ENCODE measurements at places on chromosomes 12 and 14. TPM values are rescaled to one million over a fixed set of nuclear protein-coding genes. Genes with fewer than 3 reads are reported as not detected.

DNA sequence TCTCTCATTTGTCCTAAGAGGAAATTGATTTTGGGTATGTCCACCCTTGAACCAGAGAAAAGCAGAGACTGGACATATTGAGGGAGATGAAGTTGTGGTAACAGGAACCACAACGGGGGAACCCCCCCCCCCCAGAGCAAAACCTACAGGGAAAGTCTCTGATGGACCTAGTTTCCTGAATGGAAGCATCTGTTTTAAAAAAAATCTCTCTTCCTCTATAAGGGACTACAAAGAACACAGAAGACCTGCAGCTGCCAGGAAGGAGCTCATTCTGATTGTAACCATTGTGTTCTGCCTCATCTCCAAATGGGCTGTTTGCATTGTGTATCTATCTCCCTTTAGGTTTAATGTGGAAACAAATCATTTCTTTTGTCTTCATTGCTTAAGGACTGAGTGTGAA is 13.4 kb downstream of the C1S start:
- peaks cover 23% of the 10 kb centered on the region for H3K27me3 ChIP-seq
- H3K27ac ChIP-seq: no peak overlapping the region
- peaks cover 11% of the 10 kb centered on the region for H3K4me1 ChIP-seq
- no peaks in the 10 kb centered on the region for H3K36me3 ChIP-seq

DNA sequence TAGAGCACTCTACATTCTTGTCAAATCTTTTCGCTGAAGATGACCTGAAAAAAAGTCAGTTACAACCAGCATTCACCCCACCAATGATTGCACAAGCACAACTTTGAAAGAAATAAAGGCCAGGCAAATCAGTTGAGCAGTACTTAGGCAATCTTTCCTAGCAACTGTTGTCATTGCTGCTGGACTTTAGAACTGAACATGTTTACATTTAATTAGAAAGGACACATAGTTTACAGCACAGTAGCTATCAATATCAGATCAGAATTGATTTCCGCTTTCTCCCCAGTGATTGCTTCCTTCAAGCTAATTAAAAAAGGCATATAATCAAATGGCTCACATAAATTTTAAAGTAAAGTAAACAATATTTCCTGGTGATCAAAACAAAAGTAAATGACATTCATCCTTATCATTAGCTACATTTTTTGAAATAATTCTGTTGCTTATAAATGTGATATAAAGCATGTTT is 128.4 kb downstream of the FOXA1 start:
- no peak overlapping the region for H3K4me3 ChIP-seq
- H3K27ac ChIP-seq: no peak overlapping the region
- H3K27me3 ChIP-seq: no peaks in the 10 kb centered on the region
- H3K36me3 ChIP-seq: no peaks in the 10 kb centered on the region

The IFNG-AS1 gene
- 0.38 TPM for total RNA-seq

GRCh38 chr12:52526511-52526951 is 6.3 kb upstream of the KRT5 start:
- H3K27me3 ChIP-seq: peaks cover 7% of the 10 kb centered on the region
- H3K36me3 ChIP-seq: no peaks in the 10 kb centered on the region
- peaks cover 9% of the 10 kb centered on the region for H3K4me1 ChIP-seq
- H3K27ac ChIP-seq: no peak overlapping the region

DNA sequence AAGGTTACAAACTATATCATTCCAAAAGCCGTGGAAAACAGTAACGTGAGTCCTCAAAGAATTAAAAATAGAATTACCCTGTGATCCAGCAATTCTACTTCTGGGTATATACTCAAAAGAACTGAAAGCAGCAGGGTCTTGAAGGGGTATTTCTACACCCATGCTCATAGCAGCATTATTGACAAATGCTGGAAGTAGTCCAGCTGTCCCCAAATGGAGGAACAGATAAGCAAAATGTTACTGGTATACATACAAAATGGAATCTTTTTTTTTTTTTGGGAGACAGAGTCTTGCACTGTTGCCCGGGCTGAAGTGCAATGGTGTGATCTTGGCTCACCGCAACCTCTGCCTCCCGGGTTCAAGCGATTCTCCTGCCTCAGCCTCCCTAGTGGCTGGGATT is 32.9 kb downstream of the ADIPOR2 start:
- peaks cover 2% of the 10 kb centered on the region for H3K4me1 ChIP-seq
- DNase-seq: no peak
- H3K4me3 ChIP-seq: no peak overlapping the region
- H3K36me3 ChIP-seq: peaks cover 23% of the 10 kb centered on the region
- no peaks in the 10 kb centered on the region for H3K27me3 ChIP-seq

DNA sequence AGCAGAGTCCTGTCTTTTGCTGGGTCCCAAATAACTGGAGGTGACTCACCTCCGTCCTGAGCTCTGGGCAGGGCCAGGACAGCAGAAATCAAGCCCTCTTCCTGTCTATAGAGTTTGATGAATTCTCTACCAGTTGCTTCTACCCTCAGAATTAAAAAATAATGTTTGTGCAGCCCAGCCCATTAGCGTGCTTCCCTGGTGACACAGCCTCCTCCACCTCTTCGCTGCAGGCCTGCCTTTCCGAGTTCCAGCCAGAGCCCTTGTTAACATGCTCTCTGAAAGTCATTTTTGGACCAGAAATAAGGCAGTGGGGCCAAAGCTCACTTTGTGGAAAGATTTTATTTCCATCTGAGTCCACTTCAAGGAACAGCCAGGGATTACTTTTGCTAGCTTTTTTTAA is 94.0 kb downstream of the TBX5 start:
- H3K27me3 ChIP-seq: no peaks in the 10 kb centered on the region
- DNase-seq: no peak
- no peaks in the 10 kb centered on the region for H3K36me3 ChIP-seq
- H3K4me1 ChIP-seq: no peaks in the 10 kb centered on the region
- no peak overlapping the region for H3K27ac ChIP-seq

The SIX6 gene
- total RNA-seq: not detected

DNA sequence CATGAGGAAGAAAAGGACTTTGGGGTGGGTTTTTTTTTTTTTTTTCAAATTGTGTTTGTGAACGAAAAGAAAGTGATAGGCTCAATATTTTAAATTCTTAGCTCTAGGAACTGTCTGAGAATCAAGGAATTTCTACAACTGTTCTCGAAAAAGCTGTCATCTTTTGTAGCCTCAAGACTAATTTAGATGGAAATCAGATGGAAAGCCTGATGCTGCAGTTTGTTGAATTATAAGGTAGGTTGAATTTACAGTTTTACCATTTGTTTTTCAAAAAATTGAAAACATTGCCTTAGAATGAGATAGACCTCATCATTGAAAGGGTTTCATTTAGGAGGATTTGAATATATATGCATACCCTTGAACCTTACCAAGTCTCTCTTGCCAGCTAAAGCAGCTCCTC is 109.3 kb upstream of the TRHDE start:
- no peaks in the 10 kb centered on the region for H3K27me3 ChIP-seq
- no peak for DNase-seq
- no peak overlapping the region for H3K4me3 ChIP-seq
- H3K4me1 ChIP-seq: no peaks in the 10 kb centered on the region
- no peak overlapping the region for H3K27ac ChIP-seq
- no peaks in the 10 kb centered on the region for H3K36me3 ChIP-seq

DNA sequence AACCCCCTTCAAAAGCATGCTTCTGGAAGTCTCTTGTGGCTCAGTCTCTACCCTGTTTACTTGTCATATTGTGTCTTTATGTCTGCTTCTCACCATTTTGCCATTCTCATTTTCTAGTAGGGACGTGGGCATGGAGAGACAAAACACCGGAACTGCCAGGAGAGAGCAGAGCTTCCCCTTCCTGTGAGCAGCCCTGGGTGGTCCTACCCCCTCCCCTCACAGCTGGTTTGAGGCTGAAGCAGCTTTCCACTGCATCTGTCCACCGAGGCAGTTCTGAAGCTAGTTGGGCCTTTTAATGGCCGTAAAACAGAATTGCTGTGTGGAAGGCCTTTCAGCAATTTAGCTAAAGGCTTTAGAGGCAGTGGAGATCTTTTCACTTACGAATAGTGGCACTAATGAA is 77.0 kb downstream of the PELI2 start:
- H3K4me1 ChIP-seq: peaks cover 17% of the 10 kb centered on the region
- peaks cover 2% of the 10 kb centered on the region for H3K36me3 ChIP-seq
- no peaks in the 10 kb centered on the region for H3K27me3 ChIP-seq
- no peak overlapping the region for H3K4me3 ChIP-seq
- no peak overlapping the region for H3K27ac ChIP-seq
